Endothelial cell of umbilical vein (primary cell): ENCODE measurements at places on chromosomes 2 and 18.

- no peak overlapping the region for H3K4me3 ChIP-seq
- peaks cover 3% of the 10 kb centered on the region for H3K4me1 ChIP-seq
- H3K27ac ChIP-seq, result no peak overlapping the region
- no peaks in the 10 kb centered on the region for H3K36me3 ChIP-seq
These were observed 369.4 kb upstream of the ZEB2 start for GRCh38 chr2:144889348-144889747.

DNA sequence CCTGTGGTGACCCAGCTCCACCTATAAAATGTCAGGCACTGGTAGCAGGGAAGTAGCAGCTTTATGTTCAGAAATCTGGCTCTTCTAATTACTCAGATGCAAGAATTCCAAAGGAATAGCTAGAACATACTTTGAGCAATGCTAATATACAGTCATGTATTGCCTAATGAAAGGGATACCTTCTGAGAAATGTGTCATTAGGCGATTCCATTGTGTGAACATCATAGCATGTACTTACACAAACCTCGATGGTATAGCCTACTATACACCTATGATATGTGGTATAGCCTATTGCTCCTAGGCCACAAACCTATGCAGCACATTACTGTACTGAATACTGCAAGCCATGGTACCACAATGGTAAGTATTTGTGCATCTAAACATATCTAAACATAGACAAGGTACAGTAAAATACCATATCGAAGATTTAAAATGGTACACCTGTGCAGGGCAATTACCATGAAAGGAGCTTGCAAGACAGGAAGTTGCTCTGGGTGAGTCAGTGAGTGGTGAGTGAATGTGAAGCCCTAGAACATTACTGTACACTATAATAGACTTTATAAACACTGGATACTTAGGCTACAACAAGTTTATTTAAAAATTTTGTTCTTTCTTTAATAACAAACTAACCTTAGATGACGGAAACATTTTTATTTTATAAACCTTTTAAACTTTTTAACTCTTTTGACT lies 50.3 kb upstream of the ETAA1 start:
- H3K36me3 ChIP-seq, result no peaks in the 10 kb centered on the region
- H3K4me3 ChIP-seq, result no peak overlapping the region
- no peaks in the 10 kb centered on the region for H3K27me3 ChIP-seq
- no peak overlapping the region for H3K27ac ChIP-seq

DNA sequence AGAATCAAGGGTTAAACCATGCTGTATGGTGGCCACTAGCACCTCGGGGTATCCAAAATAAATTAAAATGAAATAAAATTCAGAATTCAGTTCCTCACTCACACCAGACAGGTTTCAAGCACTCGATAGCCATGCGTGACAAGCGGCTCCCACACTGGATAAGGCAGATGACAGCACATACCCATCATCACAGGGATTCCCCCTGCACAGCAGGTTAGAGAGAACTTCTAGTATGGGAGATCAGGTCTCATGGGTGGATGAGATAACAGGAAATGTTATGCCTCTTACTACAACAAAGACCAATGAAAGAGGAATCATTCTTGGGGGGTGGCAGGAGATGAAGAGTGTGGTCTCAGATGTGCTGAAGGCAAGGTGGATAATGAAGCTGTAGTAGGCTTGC lies 121.9 kb upstream of the ACAA2 start:
- no peaks in the 10 kb centered on the region for H3K27me3 ChIP-seq
- no peaks in the 10 kb centered on the region for H3K36me3 ChIP-seq
- DNase-seq, result no peak
- H3K4me3 ChIP-seq, result no peak overlapping the region
- H3K27ac ChIP-seq, result no peak overlapping the region
- no peaks in the 10 kb centered on the region for H3K4me1 ChIP-seq

DNA sequence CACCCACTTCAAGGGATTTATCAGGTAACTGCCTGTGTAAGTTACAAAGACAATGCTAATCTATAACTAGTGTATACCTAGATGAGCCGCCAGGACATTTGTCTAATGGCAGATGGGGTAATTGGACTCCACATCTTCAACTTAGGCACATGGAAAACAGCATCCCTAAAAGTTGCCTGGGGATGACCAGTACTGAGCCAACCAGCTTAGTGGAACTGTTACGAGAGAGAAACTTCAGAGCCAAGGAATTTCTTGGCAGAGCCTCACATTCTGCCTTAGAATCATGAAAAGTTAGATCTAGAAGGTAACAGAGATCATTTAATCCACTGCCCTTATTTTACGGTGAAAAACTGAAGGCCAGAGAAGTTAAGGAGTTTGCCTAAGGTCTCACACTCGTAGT lies 15.5 kb upstream of the CLASP1 start:
- H3K36me3 ChIP-seq, result no peaks in the 10 kb centered on the region
- H3K27ac ChIP-seq, result no peak overlapping the region
- DNase-seq, result no peak
- no peaks in the 10 kb centered on the region for H3K27me3 ChIP-seq
